ENCODE measurements at places on chromosomes 1 and 21.

GRCh38 chr1:159000625-159001024 lies 9.1 kb upstream of the IFI16 start:
- no peak for DNase-seq

GRCh38 chr1:227416156-227416830 lies 98.0 kb upstream of the CDC42BPA start:
- no peak for DNase-seq

DNA sequence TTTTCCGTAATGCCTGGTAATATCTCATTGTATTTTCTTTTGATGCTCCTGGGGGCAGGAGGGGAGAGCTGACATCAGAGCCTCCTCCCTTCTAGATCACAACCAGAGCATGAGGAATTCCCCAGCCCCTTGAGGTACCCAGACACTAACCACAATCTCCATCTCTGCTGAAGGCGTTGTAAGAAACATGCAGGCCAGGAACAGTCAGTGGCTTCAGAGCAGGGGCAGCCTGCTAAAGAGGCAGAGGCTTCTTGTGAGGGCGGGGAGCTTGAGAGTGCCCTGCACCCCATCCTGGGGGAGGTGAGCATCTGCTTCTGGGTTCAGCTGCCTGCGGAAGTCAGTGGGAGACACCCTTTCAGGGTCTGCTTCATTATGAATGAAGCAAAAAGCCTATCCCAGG lies 19.0 kb downstream of the MAPKAPK2 start:
- DNase-seq, result no peak

DNA sequence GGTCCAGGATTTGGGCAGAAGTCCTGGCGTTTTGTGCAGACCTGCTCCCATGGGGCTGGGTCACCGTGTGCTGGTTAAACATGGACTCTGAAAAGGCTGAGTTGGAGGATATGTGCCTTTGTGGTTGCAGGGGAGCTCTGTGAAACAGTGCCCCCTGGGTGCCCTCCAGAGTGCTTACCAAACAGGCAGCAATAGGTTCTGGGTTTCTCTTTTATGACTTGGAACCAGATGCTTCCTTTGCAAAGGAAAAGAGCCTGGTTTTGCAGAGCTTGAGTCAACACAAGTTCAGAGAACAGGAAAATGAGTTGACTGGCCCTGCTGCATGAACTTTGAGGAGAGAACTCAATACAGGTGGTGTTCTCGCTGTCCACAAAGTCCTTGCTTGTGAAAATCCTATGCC lies 288.9 kb downstream of the TM2D1 start:
- no peak for DNase-seq

GRCh38 chr1:78052685-78053405 lies 7.1 kb downstream of the GIPC2 start:
- no peak for DNase-seq

- DNase-seq, result no peak
Observed at GRCh38 chr1:215377746-215378145, 189.4 kb upstream of the KCTD3 start.

- no peak for DNase-seq
Observed at GRCh38 chr1:77540501-77541161, 141.8 kb downstream of the ZZZ3 start.

GRCh38 chr1:172761581-172762486 lies 102.9 kb downstream of the FASLG start:
- DNase-seq, result no peak

DNA sequence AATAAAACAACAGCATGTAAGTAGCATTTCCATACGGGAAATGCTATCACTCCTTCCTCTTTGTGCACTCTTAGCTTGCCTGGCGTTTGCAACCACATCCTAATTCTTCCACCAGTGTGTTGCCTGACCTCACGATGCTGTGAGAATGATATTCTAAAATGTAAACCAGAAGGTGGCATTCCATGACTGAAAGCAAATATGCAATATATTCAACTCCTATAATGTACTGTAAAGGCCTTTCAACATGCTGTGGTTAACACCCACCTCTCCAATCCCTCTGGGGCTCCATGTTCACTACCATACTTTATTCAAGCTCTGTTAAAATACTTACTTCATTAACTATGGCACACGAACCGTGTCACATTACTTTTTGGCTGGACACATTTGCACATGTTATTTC lies 420.6 kb upstream of the DEPDC1 start:
- no peak for DNase-seq

- DNase-seq, result no peak
Observed at GRCh38 chr1:57506941-57507340, 83.1 kb upstream of the DAB1 start.

DNA sequence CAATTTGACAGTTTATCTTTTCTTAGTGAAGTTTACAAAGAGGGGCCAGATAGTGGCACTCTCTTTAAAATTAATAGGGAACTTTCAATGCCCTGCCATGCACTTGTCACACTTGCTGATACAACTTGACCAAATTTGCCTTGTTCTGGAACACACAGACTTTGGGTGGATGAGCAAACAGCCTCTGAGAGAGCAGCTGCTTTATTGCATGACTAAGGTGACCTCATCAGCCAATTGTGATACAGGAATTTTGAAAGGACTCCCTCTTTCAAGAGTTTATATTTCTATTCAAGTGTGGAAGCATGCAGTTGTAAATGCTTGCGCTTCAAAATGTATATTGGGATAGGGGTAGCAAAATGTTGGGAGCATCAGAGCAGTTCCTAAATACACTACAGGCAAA lies 2.1 kb upstream of the RGS1 start:
- no peak for DNase-seq

DNA sequence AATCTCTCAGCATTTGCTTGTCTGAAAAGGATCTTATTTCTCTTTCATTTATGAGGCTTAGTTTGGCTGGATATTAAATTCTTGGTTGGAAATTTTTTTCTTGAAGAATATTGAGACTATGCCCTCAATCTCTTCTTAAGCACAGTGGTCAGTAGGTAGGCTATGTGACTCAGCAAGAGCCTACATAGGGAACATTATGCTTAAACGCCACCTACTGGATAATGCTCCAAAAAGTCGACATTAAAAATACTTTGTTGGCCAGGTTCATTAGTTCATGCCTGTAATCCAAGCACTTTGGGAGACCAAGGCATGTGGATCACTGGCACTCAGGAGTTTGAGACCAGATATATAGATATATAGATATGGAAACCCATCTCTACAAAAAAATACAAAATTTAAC lies 678.0 kb upstream of the USP24 start:
- DNase-seq, result no peak

DNA sequence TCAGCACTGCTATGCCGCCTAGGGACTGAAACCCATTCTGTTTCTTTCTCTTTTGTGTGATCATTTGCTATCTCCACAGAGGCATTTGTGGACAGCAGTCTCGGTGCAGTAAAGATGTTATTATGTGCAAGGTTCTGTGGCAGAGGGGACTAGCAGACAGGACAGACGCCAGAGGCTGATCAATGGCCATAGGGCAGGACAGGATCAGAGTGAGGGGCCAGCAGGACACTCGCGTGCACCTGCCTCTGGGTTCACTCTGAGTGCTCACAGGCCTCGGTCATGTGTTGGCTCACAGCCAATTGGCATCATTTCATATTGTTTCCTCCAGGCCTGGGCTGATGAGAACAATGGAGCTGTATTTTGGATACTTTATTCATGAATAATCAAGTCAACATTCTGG lies 212.6 kb downstream of the TGFB2 start:
- no peak for DNase-seq

DNA sequence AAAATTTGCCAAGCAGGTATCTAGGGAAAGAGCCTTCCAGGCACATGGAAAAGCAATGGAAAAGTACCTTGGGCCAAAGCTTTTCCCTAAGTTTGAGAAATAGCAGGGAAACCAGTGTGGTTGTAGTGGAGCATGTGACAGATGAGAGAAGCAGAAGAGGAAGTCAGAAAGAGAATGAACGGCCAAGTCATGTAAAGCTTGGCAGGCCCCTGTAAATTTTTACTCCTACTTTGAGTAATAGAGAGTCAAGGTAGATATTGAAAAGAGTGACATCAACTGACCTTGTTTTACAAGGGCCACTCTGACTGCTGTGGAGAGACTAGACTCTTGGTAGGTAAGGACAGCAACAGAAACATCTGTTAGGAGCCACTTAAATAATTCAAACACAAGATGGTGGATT lies 180.9 kb upstream of the PRMT6 start:
- no peak for DNase-seq

- no peak for DNase-seq
Observed at GRCh38 chr1:221509575-221510355, 232.1 kb downstream of the DUSP10 start.

DNA sequence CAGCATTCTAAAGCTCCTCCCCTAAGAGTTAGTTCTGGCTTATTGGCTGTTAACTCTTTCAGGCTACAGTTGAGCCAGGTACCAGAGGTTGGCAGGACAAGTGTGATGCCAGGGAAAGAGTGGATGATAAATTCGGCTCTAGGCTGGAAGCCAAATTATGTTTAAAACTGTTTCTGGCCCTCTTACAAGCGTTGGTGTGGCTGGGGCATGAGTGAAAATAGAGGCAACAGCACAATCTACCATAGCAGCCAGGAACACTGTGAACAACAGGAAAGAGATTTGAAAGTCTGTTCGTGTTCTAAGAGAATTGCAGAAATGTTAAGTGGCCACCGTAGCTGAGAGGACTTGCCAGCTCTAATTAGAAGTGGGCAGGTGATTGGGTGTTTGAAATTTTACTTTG lies 84.2 kb downstream of the CDC7 start:
- no peak for DNase-seq

- no peak for DNase-seq
Observed at GRCh38 chr1:226001963-226002666, 3.0 kb upstream of the SDE2 start.

DNA sequence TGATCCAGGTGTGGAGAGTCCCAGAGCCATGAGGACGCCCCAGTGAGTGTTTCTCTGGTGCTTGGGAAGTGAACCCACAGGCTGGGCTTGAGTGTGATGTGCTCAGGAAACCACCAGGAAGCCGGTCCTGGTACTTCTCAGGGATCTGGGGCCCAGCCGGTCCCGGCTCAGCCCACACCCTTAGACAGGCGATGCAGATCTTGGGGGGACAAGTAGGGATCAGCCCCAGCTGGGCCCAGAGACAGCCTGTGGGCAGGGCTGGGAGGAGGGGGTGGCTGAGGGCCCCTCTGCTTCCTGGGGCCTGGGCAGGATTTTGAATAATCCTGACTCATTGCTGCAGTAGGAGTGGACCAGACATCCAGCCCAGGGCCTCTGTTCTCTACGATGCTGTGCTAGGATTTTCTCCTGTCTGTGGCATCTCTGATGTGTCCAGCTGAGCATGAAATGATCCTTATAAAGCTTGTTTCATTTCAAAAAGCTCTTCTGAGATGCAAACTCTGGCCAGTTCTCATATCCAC lies 698.0 kb downstream of the PTPRU start:
- DNase-seq, result no peak

- DNase-seq, result no peak
Observed at GRCh38 chr1:245197911-245198379, 43.2 kb downstream of the KIF26B start.

DNA sequence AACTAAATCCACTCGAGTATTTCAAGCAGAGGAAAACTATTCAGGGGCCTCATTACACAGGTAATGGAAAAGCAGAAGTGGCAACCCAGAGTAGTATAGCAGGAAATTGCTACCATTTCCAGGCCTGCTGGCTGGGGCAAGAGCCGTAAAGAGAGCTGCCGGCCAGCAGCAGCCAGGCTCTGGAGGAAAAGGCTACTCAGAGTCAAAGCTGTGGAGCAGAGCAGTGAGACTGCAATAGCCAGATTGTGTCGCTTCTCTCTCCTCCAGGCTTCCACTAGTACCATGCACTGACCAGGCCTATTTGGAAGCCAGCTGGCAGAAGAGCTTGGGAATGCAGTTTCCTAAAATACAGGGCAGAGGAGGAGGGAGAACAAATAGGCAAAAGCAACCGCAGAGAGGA lies 155.5 kb downstream of the OMA1 start:
- no peak for DNase-seq

- DNase-seq, result no peak
Observed at GRCh38 chr1:98260839-98261238, 340.0 kb upstream of the DPYD start.

GRCh38 chr1:242088875-242089274 lies 90.0 kb upstream of the MAP1LC3C start:
- no peak for DNase-seq

- no peak for DNase-seq
Observed at GRCh38 chr1:165855010-165855838, 27.8 kb downstream of the UCK2 start.

DNA sequence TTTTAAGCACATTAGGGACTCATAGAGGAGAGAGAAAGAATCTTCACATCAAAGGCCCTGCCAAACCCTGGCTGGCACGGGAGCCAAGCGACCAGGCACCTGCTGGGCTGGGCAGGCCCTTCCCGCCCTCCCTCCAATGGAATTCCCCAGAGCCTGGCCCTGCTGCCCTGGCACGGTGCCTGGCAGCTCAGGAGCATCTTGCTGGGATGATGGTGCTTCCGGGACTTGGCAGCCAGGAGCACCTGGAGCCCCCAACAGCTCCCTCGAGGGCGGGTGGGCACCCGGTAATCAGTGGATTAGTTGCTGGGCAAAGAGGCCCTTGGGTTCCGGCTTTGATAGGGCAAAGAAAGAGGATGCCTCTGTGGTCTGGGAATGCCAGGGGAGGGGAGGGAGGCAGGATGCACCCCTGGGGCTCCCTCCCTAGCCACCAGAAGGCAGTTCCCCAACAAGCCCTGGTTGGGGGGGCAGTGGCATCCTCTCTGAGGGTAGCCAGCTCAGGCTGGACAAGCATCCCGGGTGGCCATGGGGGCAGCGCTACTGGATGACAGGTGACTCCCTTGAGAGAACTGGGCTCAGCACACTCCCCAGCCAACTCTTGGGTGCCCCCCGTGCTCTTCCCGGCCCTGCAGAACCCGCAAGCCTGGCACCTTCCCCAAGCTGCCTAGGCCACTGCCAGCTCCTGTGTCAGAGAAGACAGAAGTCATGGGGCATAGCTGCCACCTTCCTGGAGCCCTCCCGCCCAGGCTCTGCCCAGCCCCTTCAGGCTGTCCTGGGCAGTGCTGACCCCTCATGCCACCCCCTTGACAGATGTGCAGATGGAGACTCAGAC lies 26.4 kb downstream of the KRTAP10-1 start:
- no peak for DNase-seq

DNA sequence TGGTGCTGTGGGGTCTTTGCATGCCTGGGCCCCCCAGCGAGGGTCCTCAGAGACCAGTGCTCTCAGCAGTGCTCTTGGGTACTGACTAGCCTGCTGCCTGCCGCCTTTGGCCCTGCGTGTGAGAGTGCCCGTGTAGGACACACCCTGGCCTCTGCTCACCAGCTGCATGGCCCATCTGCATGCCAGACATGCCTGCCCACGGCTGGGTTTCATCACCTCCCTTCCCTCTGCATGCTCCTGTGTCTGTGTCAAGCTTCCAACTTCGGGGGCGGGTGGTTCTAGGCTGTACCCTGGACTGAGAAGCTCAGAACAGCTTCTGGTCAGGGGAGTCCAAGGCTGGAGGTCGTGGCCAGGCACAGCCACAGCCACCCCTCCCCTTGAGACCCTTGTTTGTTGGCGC lies 56.9 kb downstream of the PTPRF start:
- no peak for DNase-seq

Measured in activated CD4-positive, CD25-positive, alpha-beta regulatory T cell (primary cell).